ENCODE measurements at places on chromosomes 5 and 9.
A peak's percentile ranks its signal among the peaks of the same experiment; 100 is the strongest.

GRCh38 chr5:108696407-108696806 is 51.3 kb upstream of the FER start:
- DNase-seq, result no peak

- no peak for DNase-seq
Observed at GRCh38 chr9:71685394-71685793, 82.9 kb downstream of the CEMIP2 start.

GRCh38 chr9:130985606-130986162 is 23.3 kb upstream of the LAMC3 start:
- no peak for DNase-seq

DNA sequence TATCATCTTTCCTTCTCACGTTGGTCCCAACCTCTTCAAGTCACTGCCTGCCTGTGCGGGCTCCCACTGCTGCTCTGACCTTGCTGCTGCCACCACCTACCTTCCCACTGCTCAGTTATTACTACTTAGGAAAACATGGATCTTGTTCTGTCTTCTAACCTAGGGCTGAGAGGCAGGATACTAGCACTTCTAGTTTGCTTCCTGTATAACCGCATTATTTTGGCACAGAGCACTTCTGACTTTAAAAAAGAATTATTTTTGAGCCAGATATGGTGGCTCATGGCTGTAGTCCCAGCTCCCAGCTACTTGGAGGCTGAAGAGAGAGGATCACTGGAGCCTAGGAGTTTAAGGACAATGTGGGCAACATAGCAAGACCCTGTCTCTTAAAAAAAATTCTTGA is 135.4 kb upstream of the GNA14 start:
- DNase-seq, result no peak

- no peak for DNase-seq
Observed at GRCh38 chr5:95817430-95817829, 5.1 kb downstream of the GLRX start.

- no peak for DNase-seq
Observed at GRCh38 chr5:55925181-55925580, 69.6 kb downstream of the IL6ST start.

GRCh38 chr5:170623576-170624181 is 119.9 kb downstream of the KCNIP1 start:
- no peak for DNase-seq

GRCh38 chr5:131466171-131466766 is 168.8 kb downstream of the RAPGEF6 start:
- DNase-seq, result no peak

DNA sequence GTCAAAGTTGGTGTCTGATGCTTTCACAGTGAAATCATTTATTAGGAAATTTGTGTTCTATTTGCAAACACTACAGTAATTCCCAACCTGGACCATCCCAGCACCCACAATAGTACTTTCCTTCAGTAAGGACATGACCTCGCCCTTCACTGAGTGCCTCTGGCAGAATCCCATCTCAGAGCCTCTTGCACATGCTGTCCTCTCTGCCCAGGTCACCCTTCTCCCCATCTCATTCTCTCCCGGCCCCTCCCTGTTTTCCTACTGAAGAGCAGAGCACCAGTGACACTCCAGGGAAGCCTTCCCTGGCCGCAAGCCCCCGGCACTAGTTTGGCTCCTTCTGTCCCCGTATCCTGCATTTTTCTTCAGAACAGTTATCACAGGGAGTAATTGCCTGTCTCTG is 220.4 kb downstream of the MAPKAP1 start:
- DNase-seq, result no peak

GRCh38 chr5:77225531-77225930 is 15.1 kb downstream of the PDE8B start:
- no peak for DNase-seq

DNA sequence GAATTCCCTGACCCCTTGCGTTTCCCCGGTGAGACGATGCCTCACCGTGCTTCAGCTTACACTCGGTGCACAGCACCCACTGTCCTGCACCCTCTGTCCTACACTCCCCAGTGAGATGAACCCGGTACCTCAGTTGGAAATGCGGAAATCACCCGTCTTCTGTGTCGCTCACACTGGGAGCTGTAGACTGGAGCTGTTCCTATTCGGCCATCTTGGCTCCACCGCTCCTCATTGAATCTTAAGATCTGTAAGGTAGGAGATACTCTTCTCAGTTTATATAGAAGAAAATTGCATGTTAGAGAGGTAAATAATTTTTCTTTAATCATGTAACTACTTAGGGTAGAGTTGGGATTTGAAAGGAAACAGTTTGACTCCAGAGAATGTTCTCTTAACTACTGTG is 62.2 kb downstream of the DMRTA1 start:
- no peak for DNase-seq

GRCh38 chr5:75611311-75612225 is at the start of gene ANKDD1B:
Gene ANKDD1B, plus strand, starts transcription at chr5:75611453. Its CDS starts 182 bp downstream, at chr5:75611635.
- DNase-seq, result no peak

DNA sequence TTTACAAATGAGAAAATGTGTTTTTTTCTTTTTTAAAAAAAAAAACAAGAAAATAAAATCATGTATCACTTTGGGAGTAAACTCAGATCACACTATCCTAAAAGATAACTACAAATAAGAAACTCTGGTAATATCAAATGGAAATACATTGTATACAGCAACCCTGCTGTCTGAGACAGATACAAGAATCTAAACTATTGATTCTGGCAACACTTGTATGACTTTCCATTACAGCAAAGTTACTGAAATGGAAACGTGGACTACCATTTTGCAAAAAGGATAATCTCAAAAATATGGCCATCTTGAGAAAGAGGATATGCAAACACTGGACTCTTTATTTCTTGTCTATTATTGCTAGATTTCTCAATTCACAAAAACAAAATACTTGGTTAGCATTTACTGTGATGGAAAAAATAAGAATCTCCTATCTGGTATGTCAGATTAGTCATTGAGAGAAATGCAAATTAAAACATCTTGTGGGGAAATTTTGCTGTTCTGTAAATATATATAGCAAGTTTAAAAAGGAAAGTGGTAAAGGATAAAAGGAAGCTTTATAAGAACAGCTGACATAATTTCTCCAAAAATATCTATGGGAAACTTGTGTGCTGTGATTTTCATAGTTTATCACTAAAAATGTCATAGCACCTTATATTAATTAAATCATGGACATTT is 112.9 kb upstream of the FER start:
- no peak for DNase-seq

DNA sequence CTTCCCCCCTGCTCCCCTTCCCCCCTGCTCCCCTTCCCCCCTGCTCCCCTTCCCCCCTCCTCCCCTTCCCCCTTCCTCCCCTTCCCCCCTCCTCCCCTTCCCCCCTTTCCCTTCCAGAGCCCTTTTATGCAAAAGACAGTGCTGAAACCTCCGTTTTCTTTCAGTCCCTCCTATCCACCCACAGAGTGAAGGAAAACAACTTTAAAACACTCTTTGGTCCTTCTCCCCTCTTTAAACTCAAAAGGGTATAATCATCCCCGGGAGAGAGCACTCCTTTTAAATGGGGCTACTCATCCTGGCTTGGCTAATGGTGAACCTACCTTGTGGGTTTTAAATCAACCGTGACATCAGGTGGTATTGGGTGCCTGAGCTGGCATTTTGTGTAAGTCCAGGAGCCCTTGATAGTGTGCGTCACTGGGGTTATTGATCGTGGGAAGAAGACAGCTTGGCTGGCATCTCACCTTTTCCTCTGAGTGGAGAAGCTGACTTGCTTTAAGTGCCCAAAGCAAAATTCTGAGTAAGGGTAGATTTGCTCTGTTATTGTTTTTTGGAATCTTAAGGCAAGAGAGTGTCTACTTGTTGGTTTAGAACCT is 2.7 kb downstream of the LARP1 start:
- peak; percentile 9 for DNase-seq

GRCh38 chr5:170757182-170757601 is 26.3 kb upstream of the GABRP start:
- no peak for DNase-seq

DNA sequence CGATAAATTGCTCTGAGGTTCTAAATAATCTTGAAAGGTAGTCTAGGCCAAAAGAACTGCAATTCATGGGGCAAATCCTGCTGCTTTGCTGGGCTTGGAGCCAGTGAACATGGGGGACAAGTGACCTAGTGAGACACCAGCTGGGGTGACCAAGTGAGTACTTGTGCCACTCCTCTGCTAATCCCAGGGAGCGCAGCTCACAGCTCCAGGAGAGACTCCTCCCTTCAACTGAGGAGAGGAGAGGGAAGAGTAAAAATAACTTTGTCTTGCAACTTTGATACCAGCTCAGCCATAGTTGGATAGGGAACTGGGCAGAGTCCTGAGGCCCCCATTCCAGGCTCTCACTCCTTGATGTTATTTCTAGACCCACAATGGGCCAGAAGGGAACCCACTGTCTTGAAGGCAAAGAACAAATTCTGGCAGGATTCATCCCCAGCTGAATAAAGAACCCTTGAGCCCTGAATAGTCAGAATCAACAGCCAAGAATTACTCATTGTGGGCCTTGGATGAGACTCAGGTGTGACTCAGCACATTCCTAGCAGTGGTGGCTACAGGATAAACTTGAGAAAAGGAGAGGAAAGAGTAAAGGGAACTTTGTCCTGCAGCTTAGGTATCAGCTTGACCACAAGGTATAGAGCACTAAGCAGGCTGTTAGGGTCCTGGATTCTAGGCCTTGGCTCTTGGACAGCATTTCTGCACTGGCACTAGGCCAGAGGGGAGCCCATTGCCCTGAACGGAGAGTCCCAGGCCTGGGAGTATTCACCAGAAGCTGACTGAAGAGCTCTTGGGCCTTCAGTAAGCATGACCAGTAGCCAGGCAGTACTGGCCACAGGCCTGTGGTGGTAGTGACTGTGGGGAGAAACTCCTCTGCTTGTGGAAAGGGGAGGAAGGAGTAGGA is 288.3 kb upstream of the CDH18 start:
- no peak for DNase-seq

DNA sequence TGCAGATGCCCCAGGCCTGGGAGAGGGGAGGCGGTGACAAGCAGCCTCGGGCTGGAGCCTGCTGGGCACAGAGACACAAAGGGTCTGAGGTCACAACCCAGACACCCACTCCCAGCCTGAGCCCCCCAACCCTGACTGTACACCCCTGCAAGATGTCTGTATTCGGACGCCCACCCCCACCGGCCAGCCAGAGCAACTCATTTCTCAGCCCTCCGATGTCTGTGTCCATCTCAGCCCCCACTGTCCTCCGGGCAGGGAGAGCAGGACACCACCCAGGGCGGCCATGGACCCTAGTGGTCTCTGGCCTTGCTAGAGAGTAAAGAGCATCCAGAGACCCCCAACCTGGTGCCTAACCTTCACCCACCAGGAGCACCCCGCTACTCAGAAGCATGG is 3.9 kb downstream of the LCN12 start:
- no peak for DNase-seq

- no peak for DNase-seq
Observed at GRCh38 chr5:42043400-42043799, 118.3 kb downstream of the FBXO4 start.

- DNase-seq, result no peak
Observed at GRCh38 chr5:53917095-53917494, 356.7 kb downstream of the NDUFS4 start.

DNA sequence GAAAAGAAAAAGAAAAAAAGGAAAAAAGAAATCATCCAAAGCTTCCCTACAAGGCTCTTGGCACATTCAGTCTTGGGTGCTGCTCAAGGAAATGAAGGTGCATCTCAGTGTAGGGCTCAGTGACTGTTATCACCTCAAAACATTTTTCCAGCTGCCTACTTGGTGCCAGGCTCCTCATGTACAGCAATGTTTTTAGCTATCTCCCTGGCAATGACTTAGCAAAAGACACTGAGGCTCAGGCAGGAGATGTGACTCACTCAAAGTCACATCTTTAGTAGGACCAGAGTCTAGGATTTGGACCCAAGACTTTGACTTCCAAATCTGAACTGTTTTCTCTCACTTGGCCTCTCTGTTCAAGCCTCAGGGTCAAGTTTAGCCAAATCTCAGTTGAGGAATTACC is 264.2 kb downstream of the CRB2 start:
- DNase-seq, result no peak

GRCh38 chr5:42994555-42995359 is 45.4 kb downstream of the ANXA2R start:
- peak; percentile 86 for DNase-seq

DNA sequence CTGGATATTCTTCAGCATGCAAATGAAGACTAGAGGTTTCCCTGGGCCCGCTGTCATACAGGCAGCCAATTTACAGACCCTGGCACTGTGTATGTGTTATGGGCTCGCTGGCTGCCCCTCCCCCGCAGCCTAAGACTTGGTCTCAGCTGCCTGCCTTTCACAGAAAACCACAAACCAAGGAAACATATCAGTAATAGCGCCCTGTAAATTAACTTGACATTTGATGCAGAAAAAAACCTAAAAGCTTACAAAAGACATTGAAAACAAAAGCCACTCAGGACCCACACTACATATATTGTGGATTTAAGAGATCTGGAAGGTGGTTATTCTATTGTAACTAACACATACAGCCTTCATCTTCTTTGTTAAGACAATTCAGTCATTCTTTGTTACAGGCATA is 287.0 kb upstream of the TMEM161B start:
- no peak for DNase-seq

DNA sequence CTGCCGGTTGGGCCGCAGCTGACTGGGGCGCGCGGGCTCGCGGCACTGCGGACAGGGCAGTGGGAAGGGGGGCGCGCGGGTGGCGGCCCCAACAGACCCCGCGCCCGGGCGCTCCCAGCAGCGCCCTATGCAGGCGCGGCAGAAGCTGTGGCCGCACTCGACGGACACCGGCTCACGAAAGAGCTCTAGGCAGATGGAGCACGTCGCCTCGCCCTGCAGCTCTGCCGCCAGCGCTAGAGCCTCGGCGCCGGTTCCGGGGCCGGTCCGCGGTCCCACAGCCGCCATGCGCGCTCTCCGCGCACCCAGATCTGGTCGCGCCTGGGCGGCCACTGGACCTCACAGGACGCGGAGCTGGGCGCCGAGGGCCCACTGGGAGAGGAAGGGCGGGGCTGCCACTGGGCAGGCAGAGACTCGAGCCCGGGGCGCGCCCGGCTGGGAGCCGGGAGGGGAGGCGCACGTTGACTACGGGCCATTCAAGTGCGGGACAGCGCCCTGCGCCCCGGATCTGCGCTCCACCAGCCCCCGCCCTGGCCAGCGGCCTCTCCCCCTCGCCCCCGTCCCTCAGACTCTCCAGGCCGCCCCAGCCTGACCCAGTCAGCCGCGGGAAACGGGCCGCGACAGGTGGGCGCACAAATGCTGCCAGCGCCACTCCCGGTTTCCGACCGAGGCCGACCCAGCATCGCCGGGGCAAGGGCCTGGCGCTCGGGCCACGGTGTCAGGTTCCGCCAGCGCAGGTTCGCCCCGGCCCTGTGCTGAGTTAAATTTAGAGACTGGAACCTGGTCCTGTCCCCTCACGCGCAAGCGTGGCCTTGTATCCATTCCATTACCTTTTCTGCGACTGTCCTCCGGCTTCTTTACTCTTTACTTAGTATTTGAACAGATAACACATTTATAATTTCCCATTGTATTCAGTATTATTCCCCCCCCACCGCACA is at the start of gene TRIM7:
Gene TRIM7 (minus strand): TSS at position 371 of the 935 bp plus-strand sequence. CDS start 86 bp downstream, at position 285.
- DNase-seq, result no peak

- no peak for DNase-seq
Observed at GRCh38 chr5:36613241-36613640, 6.8 kb downstream of the SLC1A3 start.

- no peak for DNase-seq
Observed at GRCh38 chr9:3446313-3446712, 79.5 kb downstream of the RFX3 start.

GRCh38 chr5:143055596-143056338 is 285.6 kb downstream of the ARHGAP26 start:
- no peak for DNase-seq

- DNase-seq, result no peak
Observed at GRCh38 chr9:95505717-95506427, 10.9 kb downstream of the PTCH1 start.

GRCh38 chr5:157271740-157272271 is 5.9 kb downstream of the CYFIP2 start:
- DNase-seq, result peak; percentile 76

All from memory B cell (primary cell).